ENCODE measurements at places on chromosomes 4 and X.
A peak's percentile ranks its signal among the peaks of the same experiment; 100 is the strongest.

DNA sequence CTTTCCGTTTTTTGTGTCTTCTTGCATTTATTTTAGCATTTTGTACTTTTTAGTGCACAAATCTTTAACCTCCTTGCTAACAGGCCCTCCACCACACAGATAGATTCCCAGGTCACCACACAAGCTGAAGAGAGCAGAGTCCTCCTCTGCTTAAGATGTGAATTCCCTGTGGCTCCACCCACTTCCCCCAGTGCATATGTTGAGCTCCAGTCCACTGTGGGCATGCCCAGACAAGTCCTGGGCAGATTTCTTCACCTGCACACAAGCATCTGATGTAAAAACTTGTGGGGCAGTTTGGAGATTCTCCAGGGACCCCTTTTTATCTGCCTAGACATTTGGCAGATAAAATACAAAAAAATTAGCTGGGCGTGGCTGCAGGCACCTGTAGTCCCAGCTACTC lies 19.8 kb upstream of the PASD1 start:
- no peak for DNase-seq

DNA sequence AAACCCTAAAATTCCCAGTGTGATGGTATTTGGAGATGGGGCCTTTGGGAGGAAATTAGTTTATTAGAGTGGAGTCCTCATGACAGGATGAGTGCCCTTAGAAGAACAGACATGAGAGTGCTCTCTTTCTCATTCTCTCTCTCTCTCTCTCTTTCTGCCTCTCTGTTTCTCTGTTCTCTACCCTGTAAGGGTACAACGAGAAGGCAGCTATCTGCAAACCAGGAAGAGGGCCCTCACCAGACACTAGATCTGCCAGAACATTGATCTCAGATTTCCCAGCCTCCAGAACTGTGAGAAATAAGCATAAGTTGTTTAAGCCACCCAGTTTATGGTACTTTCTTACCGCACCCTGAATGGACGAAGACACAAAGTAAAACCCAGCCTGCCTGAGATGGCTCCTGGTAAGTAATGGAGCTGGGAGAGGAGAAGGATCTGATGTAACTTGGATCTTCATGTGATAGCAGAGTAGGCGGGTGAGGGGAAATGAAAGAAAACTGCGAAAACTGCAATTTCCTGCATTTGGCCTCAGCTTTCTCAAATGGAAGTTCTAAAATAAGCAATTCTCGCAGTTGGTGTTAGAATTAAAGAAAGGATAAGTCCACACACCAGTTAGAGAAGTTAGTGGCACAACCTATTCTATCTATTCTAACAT lies 8.7 kb upstream of the CDS1 start:
- DNase-seq = no peak

GRCh38 chr4:122525865-122526264 lies 69.3 kb upstream of the IL2 start:
- DNase-seq = no peak

DNA sequence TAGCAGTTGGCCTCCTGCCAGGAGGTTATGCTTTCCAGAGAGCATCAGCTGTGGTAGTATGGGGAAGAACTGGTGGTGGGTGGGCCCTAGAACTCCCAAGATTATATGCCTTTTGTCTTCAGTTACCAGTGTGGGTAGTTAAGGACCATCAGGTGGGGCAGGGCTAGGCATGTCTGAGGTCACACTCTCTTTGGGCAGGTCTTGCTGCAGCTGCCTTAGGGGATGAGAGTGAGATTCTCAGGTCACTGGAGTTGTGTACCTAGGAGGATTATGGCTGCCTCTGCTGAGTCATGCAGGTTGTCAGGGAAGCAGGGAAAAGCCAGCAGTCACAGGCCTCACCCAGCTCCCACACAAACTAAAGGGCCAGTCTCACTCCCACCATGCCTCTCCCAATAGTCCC lies 172.9 kb upstream of the GYPA start:
- DNase-seq = no peak

DNA sequence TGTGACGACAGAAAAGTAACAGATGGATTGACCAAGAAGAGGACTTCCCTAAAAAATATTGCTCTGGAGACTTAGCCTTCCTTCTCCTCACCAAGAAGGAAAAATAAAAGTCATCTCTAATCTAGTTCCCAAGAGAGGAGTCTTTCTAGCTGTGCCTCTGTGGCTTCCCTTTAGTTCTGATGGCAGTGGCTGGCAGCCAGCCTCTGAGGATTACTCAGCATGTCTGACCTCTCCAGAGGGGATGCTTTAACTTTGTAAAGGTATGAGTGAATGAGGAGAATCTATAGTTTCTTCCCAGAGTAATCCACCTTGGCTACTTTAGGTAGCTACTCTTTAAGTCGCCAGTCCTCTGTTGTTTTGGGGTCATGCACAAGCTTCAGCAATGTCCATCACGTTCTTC lies 163.9 kb upstream of the KIT start:
- no peak for DNase-seq

GRCh38 chr4:76527666-76528065 lies 92.6 kb downstream of the SHROOM3 start:
- DNase-seq = no peak

DNA sequence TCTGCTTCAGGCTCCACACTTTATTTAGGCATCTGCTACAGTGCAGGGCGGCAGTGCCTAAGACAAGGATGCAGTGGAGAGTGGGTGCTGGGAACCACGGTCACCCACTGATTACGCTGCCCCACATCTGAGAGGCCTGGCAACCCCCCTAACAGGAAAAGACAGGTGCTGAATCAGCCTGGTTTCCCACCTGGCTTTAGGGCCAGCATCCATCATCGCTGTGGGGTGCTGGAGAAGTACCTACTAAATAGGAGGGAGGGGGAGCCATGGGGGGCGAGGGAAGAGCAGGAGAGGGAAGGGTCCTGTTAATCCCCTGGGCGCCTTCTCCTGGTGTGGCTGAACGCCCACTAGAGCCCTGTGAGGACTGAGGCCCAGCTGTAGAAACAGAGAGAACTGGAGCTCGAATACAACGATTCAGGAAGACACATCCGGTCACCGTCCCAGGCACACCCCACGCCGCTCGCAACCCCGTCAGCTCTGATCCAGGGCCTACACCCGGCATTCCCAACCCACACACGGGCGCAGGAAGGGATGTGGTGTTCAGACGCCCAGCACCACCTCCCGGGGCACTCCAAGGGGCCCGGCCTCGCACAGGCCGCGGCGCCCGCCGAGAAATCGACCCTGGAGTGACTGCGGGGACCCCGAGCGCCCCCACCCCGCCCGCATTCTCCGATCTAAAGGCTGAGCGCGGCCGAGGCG lies 554 bp downstream of the DCTD start:
- no peak for DNase-seq

DNA sequence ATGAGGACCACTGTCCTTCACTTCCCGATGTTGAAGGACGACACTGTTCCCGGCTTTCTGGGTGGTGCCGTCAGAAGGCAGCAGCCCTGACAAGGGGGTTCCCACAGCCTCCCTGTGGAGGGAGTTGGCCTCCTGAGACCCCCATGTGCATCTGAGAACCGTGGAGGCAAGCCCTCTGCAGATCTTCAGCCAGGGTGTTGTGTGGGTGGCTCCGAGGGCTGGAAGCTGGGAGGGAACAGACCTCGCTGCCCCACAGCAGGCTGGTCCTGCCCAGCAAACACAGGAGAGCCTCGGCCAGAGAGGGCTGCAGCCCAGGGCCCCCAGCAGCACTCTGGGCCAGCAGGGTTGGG lies 16.2 kb downstream of the DGKQ start:
- DNase-seq = no peak

DNA sequence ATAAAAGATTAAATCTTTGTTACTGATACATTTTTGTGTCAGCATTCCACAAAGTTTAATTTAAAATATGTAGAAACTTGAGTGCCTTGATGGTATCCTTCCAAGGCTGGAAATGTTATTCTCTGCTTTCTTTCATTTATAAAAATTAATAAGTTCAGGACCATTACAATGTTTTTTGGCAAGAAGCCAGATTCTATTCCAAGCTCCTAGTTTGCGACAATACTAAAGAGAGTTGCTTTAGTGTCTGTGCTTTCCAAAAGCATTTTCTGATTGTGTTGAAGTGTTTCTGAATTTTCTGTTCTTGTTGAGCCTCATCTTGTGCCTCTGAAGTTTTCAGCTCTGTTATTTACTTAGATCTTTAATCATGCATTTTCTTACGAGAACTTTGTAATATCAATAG lies 516.2 kb downstream of the KCTD8 start:
- DNase-seq = no peak

DNA sequence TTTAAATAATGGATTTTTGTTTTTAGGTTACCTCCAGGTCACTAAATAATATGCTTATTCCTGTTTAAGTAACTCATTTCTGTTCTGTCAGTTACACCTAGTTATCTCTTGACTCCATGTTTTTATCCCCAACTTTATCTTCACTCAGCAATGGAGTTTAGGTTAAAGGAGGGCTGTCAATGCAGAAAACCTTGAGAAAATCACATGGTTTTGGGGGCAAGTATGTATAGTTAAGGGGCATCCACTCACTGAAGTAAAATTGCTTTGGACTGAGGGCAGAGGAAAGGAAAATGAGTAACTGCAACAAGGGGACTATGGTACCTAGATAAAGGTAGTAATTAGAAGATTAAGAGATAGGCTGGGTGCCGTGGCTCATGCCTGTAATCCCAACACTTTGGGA lies 87.1 kb downstream of the UBE2K start:
- no peak for DNase-seq

- DNase-seq = no peak
Measured at GRCh38 chr4:26369581-26369980, 48.8 kb downstream of the RBPJ start.

GRCh38 chrX:153502796-153503195 lies 8.0 kb downstream of the BGN start:
- DNase-seq = no peak

GRCh38 chr4:124322234-124323065 lies 390.1 kb downstream of the ANKRD50 start:
- DNase-seq = peak; percentile 57

DNA sequence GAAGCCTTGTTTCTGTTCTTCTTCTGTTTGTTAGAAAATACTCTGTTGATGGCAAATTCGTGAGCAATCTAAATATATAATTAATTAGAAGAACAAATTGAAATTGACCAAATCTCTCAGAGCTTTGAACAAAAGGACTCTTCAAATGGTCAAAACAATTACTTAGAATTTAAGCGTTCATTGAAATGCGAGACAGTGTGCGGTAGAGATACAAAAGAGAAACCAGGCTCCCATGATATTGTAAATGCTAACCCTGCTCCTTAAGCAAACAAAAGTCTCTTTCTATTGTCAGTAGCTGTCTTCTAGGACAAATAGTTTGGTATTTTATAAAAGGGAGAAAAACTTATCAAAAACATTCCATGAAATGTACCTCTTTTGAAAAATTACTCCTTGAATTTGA lies 453.4 kb upstream of the MAGEB2 start:
- DNase-seq = no peak

DNA sequence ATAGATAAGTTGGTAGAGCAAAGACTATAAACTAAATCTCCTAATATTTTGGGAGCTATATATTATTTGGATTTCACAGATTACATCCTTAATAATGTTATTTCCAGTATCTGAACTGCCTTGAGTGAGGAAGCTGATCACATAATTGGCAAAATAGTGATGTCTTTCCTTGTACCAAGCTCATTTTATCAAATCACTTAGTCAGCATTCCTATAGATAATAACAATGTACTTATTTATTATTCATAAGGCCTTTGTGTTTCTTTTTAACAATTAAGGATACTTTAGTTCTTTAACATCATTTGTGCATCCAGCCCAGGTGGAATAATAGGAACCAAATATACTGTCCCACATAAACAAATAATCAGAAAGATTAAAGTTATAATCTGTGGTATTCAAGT lies 1093.6 kb downstream of the PCDH18 start:
- no peak for DNase-seq

DNA sequence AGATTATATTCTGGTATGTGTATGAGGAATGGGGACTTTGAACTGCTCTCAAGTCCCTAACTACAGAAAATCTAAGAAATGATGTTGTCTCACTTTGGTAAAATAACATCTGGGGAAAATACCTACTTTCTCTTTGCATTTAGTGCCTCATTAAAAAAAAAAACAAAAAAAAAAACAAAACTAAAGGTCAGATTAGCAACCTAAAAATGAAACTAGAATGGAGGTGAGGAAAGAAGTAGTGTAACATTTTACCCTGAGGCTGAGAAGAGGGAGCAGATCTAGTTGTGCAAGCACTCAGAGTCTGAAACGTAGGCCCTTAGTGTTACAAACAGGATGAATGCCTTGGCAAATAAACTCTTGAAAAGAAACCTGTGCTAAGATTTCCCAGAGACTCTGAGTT lies 56.0 kb downstream of the VGLL1 start:
- DNase-seq = no peak

DNA sequence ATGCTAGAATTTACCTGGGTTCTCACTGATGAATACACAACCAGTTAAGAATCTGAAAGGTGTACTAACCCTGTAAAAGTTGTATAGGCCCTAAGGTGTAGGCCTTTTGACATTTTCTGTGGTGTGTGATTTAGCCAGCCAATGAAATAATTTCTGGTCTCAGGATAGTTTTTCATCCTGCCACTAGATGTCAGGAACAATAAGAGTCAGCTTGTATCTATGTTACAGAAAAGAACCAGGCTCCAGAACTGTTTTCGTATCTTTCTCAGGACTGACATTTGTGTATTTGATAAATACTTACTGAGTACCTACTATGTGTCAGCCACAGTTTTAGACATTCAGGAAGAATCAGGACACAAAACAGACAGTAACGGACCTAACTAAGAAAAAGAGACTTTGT lies 673.6 kb upstream of the TENM3 start:
- DNase-seq = peak; percentile 70

GRCh38 chr4:120524237-120524636 lies 398.3 kb downstream of the PRDM5 start:
- DNase-seq = no peak

DNA sequence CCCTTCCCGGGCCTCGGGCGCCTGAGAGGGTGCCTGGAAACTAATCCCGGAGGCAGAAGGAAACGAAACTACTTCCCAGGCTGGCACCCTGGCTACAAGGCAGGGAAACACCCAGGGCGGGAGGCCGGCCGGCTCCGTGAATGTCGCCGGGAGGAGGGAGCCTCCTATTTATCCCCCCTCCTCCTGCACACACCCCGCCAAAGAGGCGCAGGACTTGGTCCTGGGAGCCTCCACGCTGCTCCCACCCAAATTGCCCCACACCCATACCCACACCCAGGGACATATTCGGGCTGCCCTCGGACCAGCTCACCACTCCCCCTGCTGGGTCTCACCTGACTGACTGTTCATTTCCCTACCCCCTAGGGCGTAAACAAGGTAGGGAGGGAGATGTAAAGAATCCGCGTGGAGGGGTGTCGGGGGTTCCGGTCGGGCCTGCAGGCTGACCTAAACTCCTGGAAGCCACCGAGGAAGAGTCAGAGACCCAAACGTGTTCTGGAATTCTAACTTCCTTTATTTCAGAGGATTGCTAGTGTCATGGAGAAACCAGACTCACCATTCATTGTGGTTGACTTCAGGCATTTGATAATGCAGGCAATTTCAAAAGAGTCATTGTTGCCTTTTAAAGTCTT lies at the start of gene BTC:
Gene BTC (minus strand): TSS at position 142 of the 629 bp plus-strand sequence. CDS start 198 bp downstream, outside the sequence.
- peak; percentile 34 for DNase-seq

DNA sequence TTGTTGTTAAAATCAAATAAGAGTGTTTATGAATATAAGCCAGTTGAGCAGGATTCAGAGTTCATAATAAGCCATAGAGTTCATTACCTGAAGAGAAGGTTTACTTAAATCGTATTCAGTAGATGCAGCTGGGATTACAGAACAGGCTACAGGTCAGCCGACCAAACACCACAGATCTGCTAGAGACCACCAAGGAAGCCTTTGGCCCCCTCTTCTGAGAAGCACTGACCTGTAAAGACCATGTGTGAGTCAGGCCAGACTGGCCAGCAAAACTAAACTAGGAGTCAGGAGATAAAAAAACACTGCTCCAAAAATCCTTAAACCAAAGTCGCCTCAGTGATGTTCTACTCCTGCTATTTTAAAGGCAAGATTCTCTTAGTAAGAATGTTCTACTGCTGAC lies 1125.5 kb downstream of the FAT4 start:
- no peak for DNase-seq
